Activated naive CD8-positive, alpha-beta T cell treated with anti-CD3 and anti-CD28 coated beads for 36 hours (primary cell): ENCODE measurements at places on chromosomes 2 and 18.

GRCh38 chr18:12373116-12373770 lies 3.8 kb downstream of the AFG3L2 start:
- no peak for DNase-seq

DNA sequence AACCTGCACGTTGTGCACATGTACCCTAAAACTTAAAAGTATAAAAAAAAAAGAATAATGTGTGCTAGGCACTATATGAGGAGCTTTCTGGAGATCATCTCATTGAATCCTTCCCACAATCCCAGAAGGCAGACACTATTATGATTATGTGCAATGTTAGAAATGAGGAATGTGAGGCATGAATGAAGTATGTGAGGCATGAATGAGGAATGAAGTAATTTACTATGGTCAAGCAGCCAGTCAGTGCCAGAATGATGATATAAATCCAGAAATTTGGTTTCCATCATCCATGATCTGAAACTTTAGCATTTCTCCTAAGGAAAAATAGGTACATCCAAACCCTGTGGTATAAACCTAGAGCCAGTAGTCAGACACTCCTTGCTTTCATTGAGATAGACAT lies 42.0 kb downstream of the CCDC148 start:
- DNase-seq: no peak

- DNase-seq: no peak
Measured at GRCh38 chr2:38343212-38343611, 33.9 kb downstream of the ATL2 start.

- DNase-seq: no peak
Measured at GRCh38 chr18:67453901-67454300, 62.6 kb downstream of the DSEL start.

- no peak for DNase-seq
Measured at GRCh38 chr2:169159686-169160085, 90.3 kb downstream of the DHRS9 start.

DNA sequence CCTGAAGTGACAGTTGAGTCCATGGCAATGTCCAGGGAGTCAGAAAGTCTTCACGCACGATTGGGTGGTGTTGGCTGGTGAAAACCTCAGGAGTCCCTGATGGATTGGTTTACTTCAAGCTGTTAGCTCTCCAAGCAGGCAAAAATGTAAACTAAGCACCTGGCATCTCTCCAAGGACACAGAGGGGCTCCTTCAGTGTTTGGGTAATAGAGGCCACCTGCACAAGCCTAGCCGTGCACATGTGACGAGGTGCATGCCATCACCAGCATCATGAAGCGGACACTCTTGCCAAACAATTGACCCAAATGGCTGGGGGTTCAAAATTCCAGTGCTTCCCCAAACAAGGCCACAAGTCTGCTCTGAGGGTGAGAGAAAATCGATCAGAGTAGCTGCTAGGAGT lies 104.7 kb upstream of the CD302 start:
- no peak for DNase-seq
